ENCODE measurements at places on chromosomes 16 and 17.

GRCh38 chr17:49005140-49005539 lies 8.0 kb downstream of the IGF2BP1 start:
- DNase-seq: no peak

DNA sequence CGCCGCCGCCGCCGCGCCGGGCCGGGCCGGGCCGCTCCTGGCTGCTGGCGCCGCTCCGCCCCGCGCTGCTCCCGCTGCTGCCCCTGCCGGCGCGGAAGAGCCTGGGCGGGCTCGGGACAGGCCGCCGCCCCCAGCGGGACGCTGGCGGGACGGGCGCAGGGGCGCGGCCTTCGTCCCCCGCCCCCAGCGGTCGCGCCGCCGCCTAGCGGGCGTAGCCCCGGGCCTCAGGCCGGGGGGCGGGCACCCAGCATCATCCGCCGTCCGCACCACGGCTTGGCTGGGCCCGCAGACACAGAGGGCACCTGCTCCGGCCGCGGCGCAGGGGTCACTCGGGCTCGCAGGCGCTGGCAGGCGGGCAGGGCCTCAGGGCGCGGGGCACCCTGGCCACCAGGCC lies at the start of gene AMFR:
TSS of gene AMFR (minus strand) at position 107 of the 394 bp plus-strand sequence. CDS start 218 bp downstream, outside the sequence.
- peak; percentile 55 for DNase-seq

GRCh38 chr16:2979669-2980226 lies 498 bp downstream of the PKMYT1 start:
- DNase-seq: no peak

- DNase-seq: no peak
Measured at GRCh38 chr16:85984947-85985451, 86.0 kb downstream of the IRF8 start.

GRCh38 chr17:58539698-58540097 lies 25.3 kb upstream of the MTMR4 start:
- no peak for DNase-seq

DNA sequence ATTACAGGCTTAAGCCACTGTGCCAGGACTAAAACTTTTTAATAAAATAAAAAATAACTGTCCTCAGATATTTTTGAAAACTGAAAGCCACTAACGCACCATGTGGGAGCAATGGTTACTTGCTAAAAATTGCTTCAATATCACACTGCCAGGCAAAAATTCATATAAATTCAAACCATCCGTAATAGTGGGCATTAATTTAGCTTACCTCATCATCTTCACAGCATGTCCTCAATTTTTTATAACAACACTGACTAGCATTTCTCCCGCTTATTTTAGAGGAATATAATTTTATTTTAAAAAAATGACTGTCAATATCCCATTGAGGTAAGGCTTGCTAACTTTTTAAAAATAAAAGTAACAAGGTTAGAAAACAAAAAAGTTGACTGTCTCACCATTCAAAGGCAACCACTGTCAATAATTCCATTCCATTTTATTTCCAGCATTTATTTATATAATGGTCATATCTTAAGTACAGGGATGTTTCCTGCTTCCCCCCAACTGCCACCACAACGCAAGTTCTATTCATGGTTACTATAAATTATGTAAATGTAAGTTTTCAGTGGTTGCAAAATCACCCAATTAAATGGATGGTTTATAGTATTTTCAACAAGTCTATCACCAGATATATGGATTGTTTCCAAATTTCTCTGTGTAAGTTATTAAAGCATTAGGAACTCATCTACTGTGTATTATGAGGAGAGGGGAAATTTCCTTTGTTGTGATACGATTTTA lies 25.4 kb downstream of the GSPT1 start:
- DNase-seq: no peak

- no peak for DNase-seq
Measured at GRCh38 chr17:49549311-49549605, 26.4 kb upstream of the NXPH3 start.

DNA sequence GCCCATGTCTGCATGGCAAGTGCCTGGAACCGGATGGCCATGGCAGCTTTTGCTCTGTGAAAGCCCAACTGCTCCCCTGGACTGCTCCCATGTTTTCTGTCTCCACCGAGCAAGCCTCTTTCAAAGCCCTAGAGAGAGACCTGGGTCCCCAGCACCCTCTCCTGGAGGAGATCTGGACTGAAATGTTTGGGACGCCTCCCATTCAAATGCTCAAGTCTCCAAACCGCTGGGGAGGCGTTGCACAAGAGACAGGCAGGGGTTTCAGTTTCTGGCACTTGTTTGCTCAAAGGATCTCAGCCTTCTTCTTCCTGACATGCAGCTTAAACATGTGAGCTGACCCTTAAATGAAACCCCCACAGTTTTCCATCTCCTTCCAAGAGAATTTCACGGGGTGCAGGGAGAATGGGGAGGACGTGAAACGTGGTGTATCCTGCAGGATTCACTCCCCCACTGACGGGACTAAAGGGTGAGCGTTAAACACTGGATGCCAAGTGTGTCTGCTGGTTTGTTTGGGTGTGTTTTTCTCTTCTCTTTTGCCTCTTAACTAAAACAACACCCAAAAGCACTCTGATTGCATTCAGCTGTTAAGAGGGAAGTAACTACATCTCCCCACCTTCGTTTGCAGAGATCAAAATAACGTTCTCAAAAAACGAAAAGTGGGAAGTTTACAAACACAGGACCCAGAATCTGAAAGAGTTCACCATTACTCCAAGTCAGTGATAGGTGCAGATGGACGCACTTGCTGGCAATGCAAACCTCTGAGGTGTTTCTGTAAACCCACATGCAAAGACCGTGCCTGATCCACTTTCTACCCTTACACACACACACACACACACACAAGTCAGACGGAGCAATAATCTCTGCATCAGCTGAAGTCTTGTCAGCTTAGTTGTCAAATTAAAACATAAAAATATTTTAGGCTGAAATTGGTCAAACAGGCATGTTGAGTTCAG lies 256.9 kb downstream of the C16orf95 start:
- peak; percentile 26 for DNase-seq

GRCh38 chr16:23368469-23368868 lies 66.4 kb downstream of the SCNN1B start:
- DNase-seq: no peak

GRCh38 chr16:57146735-57147134 lies 39.1 kb downstream of the PSME3IP1 start:
- DNase-seq: no peak

DNA sequence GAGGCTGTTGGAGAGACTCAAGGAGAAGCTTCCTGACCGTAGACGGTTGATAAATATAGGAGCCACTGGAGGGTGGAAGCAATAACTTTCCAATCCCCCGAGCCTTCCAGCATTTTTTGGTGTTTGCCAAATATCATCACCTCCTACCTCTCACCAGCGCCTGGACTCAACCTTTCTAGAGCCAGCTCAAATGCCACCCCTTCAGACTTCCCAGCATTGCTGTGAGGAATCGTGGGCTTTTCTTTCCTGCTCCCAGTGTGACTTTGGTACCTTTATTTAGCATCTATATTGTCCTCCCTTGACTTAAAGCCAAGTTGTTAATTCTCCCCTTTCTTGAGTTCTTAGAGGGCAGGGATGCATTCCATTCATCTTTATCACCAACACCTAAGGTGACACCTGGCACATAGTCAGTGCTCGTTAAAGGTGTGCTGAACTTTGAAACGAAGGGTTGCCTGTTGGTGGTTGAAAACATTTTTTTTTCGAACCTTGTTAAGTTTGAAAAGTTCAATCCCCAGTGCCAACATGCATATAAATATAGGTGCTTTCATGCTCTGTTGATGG lies 35.3 kb upstream of the CCR7 start:
- no peak for DNase-seq

DNA sequence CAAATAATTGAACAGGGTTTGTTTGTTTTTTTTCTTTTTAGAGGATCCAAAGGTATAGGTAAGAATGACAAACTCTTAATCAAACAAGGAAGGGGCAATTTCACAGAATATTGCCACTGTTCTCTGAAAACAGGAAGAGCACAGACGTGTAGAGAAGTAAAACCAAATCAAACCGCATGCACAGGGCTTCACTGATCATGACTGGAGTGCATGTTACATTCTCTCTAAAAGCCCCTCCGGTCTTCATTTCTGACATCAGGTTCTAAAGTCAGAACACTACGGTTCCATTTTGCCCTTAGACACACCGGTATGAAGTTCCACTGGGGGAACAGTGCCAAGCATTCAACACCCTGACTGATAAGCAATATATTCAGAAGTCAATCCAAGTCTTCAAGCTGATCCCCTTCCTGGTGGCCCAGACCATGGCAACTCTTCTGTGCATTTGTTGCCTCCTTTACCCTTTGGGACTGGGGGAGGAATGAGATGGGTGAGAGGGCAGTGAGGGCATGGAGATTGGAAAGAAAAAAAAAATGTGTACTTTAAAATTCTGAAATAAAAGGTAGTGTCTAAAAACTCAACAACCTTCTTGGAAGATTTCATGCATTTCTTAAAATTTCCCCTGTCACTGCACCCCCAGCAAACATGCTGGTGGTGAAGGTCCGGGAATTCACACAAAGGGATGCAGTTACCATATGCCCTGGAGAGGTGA lies 1.4 kb downstream of the MMD start:
- no peak for DNase-seq

- no peak for DNase-seq
Measured at GRCh38 chr17:44977065-44977464, 9.0 kb upstream of the C1QL1 start.

GRCh38 chr16:77993111-77993985 lies 29.0 kb upstream of the CLEC3A start:
- peak; percentile 56 for DNase-seq

DNA sequence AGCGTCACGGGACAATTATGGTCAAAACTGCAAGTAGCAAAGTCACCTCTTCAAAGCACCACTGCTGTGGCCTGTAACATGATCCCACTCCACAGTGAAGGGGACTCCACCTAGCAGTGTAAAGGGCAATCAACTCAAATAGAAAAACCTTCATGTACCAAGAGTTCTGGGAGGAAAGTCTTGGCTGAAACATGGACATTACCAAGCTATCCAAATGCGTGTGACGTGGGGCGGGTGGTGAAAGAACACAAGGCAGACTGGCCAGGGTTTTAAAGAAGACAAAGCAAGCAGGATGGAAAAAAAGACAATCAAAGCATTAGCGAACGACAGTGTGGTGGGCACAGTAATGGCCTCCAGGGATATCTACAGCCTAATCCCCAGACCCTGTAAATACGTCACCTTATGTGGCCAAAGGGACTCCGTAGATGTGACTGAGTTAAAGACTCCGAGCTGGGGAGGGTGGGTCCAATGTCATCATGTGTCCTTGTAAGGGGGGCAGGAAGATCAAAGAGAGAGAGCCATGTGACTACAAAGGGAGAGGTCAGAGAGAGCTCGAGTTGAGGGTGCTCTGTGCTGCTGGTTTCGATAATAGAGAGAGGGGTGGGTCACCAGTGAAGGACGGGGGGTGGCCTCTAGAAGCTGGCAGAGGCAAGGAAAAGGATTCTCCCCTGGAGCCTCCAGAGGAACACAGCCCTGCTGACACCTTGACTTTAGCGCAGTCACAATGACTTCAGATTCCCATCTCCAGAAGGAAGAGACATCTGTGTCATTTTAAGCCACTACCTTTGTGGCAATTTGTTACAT lies 6.0 kb downstream of the HSDL1 start:
- DNase-seq: no peak

GRCh38 chr17:2874189-2874686 lies 78.0 kb downstream of the RAP1GAP2 start:
- no peak for DNase-seq

DNA sequence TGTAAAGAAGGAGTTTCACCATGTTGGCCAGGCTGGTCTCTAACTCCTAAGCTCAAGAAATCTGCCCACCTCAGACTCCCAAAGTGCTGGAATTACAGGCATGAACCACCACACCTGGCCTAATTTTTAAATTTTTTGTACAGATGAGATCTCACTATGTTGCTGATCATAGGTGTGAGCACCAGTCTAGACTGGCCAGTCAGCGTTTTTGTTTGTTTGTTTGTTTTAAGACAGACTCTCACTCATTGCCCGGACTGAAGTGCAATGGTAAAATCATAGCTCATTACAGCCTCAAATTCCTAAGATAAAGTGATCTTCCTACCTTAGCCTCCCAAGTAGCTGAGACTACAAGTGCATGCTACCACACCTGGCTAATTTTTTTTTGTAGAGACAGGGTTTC lies 38.0 kb upstream of the TAOK1 start:
- no peak for DNase-seq

DNA sequence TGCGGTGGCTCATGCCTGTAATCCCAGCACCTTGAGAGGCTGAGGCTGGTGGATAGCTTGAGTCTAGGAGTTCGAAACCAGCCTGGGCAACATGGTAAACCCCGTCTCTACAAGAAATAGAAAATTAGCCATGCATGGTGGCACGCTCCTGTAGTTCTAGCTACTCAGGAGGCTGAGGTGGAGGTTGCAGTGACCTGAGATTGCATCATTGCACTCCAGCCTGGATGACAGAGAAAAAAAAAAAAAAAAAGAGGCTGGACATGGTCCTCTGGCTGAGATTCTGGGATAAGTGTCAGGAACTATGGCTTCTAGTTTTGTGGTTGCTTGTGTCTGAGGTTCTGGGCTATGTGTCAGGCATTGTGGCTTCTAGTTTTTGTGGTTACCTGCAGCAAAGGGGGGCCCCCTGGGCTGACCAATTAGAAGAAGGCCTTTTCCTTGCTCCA lies 7.0 kb downstream of the KSR1 start:
- no peak for DNase-seq

DNA sequence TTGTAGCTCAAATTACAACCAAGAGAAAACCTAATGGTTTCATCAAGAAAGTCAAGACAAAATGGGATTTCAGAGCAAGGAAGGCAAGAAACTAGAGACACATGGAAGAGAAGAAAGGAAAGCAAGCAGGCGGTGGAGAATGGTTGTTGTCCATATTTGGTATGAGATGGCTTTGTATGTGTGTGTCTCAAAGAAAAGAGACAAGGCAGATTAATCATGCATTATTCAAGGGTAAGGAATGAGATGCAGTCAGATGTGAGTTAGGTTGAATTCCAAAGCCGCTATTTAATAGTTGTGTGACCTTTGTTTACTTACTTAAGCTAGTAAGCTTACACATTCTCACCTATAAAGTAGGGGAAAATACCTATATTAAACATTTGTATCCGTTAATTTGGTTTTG lies 1029.6 kb downstream of the CDH11 start:
- peak; percentile 76 for DNase-seq

GRCh38 chr17:70074956-70075355 lies at the start of gene KCNJ16:
Gene KCNJ16 (plus strand): TSS chr17:70075225. CDS start chr17:70132088, 56,863 bp downstream.
- DNase-seq: no peak

DNA sequence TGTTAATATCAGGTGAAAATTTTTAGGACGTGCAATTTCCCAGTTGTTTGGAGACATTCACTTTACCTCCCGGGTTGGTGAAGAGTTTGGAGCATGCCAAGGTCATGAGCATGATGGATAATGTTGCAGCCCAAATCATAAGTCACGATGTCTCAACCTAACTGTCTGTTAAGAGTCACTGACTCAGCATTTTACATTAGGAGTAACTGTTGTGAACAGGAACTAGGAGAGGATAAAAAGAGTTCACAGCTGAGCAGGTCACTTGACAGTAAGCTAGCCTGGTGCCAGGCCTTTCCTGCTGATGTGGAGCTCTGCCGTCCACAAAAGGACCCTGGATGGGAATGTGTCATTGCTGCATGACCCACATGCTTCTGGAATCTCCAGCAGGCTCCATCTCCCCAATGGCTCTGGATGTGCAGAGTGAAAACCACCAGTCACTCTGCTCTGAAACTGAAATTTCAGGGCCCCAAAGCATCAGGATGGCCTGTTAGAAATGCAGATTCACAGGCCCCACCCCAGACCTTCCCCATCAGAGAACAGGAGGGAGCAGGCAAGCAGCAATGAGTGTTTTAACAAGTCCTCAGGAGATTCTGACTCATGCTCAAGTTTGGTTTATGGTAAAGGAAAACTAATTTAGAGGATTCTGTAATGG lies 371.6 kb upstream of the MAF start:
- DNase-seq: no peak

- DNase-seq: no peak
Measured at GRCh38 chr17:75289832-75290337, 652 bp upstream of the SLC25A19 start.

All from fibroblast of skin of left quadriceps (primary cell).